Stimulated activated CD8-positive, alpha-beta memory T cell treated with anti-CD3 and anti-CD28 coated beads, Interleukin-7, amount 100 ng/mL, for 4 hours (primary cell): ENCODE measurements at places on chromosomes 5 and 9.
A peak's percentile ranks its signal among the peaks of the same experiment; 100 is the strongest.

- peak; percentile 67 for DNase-seq
Measured at GRCh38 chr5:132425009-132425937, 55.8 kb downstream of the SLC22A5 start.

DNA sequence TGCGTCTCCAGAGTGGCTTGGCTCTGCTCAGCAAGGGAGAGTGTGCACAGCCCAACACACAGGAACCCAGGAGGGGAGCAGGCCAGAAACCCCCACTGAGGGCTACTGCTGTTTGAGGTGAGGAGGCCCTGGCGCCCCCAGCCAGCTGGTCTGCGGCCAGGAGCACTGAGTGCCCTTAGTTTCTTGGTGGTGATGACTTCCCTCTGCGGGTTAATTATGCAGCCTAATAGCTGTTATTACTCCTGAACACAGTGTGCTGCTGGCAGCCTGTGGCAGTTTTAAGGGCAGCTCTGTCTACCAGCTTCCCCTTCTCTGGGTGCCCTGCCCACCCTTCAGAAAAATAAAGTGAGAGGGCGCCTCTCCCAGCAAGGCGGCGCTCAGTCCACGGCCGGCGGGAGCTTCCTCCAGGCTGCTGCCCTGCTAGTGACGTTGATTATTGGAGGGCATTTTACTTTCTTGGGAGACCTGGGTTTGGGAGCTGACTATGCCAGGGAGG lies 19.2 kb downstream of the GADD45G start:
- no peak for DNase-seq

DNA sequence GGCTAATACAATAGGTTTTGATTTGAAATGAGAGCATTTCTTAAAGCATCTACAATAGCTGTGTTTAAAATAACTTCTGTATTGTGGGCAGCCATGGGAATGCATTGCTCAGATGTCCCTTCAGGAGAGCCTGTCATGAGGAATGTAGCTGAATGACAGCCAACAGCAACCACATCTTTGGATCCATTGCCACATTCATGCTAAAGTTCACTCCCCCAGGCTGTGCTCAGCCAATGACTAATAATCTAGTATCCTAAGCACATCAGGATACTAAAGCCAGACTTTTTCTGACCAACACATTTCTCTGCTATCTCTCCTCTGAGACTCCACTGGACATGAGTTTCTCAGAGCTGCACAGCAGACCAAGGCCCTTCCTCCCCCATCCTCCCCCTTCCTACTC lies 45.5 kb downstream of the HTR1A start:
- DNase-seq = no peak

DNA sequence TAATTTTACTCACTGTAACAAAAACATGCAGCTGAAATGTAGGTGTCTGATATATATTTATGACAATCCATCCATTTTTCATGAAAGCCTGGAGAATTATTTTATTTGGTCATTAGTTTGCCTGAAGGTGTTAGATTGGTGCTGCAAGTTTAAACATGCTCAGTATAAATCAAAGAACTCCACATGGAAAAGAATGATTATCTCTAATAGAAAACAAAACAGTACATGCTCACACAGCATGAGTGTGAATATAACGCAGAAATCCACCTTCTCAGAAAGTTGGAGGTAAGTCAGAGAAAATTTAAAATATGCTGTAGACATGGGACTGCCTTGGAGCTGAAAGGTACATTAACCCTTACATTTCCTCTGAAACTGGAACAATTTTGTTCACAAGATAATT lies 165.5 kb upstream of the RGS7BP start:
- DNase-seq = no peak

GRCh38 chr5:90084342-90084741 lies 325.2 kb downstream of the CETN3 start:
- DNase-seq = no peak

GRCh38 chr5:5025774-5026408 lies 114.2 kb upstream of the ADAMTS16 start:
- no peak for DNase-seq

DNA sequence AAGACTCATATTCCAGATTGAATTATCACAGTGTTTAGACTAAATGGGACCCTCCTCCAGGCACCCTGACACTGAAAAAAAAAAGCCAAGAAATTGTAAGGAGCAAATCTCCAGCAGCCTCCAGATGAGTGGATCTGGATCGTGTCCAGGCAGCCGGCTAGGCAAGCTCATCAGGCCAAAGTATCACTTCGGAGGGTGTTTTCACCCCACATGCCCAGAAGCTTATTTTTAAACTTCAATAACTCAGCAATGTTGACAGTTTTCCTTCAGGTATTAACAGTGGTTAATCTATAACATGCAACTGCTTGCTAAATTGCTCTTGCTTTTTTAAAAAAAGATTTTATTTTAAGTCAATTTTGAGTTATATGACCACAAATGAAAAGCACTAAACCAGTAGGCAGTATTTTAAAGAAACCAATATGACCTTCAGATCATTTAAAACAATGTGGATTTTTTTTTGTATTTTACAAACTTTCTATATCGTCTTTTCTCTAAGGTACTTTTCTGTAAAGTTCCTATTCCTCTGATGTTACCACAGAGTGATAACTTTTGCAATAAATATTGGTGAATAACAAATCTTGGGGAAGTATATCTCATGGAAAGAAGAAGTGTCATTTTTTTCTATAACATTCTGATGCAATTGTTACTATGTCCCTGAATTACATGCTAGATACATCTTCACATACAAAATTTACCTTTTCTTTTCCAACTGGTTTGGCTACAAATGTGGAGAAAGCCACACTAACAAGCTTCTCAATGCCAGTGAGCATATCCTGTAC lies 30.7 kb downstream of the ACOT12 start:
- DNase-seq = no peak

- no peak for DNase-seq
Measured at GRCh38 chr9:91158946-91159345, 202.8 kb downstream of the AUH start.

GRCh38 chr5:36561601-36562000 lies 44.8 kb upstream of the SLC1A3 start:
- no peak for DNase-seq
